ENCODE measurements at places on chromosomes 1 and 21.

- DNase-seq: no peak
Measured at GRCh38 chr21:15616864-15617574, 112.8 kb upstream of the USP25 start.

DNA sequence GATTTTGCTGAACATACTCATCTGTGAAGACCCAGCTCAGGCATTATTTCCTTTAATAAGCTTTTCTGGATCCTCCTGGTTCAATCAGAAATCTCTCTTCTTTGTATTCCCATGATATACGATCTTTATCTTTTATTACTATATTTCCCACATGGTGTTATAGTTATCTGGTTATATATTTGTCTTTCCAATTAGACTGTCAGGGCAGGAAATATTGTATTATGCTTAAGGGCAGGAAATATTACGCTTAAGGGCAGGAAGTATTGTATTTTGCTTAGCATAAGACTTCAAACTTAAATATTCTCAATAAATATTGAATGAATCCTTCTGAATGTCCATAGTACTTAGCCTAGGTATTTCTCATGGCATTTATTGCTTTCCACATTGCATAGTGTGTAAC lies 122.2 kb downstream of the COQ8A start:
- no peak for DNase-seq

DNA sequence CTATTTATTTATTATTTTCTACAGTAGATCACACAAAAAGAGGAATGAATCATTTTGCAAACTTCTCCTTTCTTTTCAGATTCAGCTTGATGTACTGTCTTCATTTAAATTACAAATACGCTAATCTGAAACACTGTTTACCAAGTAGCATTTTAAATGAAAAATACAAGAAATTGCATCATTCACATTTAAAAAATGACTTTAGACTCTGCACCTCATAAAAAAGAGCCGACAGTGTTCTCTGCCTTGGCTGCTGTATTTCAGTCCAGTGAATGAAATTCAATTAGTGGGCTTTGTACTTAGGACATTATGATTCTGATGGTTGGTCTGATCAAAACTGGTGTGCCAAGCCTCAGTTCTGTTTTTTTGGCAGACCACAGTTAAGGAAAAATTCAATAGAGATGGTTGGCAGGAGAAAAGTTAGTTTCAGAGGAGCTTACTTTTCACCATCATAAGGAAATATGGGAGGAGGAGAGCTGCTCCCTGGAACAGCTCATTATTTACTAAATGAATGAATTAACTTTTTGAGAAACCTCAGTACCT lies 222.4 kb upstream of the ESRRG start:
- no peak for DNase-seq

- no peak for DNase-seq
Measured at GRCh38 chr1:247459507-247459906, 1.6 kb upstream of the OR2B11 start.

- no peak for DNase-seq
Measured at GRCh38 chr1:58986996-58987767, 203.3 kb upstream of the JUN start.

- no peak for DNase-seq
Measured at GRCh38 chr1:46615088-46615487, 1.5 kb downstream of the MOB3C start.

GRCh38 chr1:82179131-82179530 lies 378.4 kb downstream of the ADGRL2 start:
- DNase-seq: no peak

DNA sequence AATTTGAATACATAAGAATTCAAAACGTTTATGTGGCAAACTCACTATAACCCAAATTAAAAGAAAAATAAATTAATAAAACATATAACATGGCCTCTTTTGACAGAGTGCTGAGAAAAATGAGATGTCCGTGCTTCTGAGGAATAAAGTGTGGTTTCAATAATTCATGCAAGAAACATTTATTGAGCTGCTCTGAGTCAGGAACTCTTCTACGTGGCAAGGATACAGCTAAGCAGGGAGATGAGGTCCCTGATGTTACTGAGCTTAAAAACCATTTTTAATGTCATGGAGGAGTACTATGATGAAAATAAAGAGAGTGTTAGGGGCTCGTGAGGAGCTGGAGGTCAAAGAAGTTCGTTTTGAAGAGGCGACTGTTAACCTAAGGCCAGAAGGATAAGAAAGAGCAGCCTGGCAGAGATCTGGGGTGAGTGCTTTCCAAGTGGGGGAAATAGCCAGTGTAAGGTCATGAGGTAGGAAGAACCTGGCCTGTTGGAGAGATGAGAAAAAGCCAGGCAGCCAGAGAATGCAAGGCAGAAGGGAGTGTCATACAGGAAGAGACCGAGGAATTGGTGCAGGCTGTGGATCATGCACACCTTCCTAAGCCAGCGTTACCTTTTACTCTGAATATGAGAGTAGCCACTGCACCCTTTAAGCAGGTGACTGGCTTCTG lies 182.2 kb upstream of the DUSP10 start:
- peak; percentile 13 for DNase-seq

GRCh38 chr1:35600593-35600992 lies 27.5 kb downstream of the TFAP2E start:
- no peak for DNase-seq

- DNase-seq: no peak
Measured at GRCh38 chr1:23910553-23911246, 2.5 kb downstream of the CNR2 start.

DNA sequence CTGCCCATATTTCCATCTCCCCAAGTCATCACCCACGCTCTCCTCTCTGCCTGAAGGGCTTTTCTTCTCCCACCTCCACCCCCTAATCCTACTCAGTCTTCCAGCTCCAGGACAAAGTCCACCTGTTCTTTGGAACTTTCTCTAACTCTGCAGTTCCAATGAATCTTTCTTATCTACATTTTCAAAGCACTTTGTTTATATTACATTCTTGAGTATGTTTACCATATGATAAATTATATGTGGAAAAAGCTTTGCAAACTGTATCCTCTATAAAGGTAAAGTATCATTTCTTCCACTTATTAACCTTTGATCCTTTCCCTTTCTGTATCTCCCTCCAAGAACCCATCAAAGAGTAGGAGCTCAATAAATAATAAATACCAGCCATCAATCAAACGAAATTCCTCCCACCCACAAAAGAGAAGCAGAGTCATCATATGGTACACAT lies 39.7 kb downstream of the TTC13 start:
- no peak for DNase-seq

GRCh38 chr21:27825035-27825434 lies 858.1 kb upstream of the ADAMTS5 start:
- DNase-seq: no peak

DNA sequence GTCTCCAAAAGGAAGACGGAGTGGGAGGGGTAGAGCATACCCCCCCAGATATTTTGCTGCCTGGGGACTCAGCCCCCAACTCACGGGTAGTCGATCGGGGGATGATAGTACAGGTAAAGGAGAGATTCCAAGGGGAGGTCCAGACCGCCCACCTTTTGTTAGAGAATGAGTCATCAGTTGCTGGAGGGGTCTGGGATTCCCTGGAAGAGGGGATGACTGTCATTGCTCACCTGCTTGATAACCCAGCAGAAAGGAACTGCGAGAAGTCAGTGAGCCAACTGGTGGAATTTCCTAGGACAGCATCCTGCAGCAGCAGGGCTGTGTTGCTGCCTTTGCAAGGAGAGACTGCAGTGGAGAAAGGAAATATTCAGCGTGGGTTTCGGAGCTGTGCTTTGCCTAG lies 64.4 kb downstream of the MACF1 start:
- no peak for DNase-seq

- DNase-seq: no peak
Measured at GRCh38 chr1:54743416-54744226, 20.7 kb downstream of the PARS2 start.

DNA sequence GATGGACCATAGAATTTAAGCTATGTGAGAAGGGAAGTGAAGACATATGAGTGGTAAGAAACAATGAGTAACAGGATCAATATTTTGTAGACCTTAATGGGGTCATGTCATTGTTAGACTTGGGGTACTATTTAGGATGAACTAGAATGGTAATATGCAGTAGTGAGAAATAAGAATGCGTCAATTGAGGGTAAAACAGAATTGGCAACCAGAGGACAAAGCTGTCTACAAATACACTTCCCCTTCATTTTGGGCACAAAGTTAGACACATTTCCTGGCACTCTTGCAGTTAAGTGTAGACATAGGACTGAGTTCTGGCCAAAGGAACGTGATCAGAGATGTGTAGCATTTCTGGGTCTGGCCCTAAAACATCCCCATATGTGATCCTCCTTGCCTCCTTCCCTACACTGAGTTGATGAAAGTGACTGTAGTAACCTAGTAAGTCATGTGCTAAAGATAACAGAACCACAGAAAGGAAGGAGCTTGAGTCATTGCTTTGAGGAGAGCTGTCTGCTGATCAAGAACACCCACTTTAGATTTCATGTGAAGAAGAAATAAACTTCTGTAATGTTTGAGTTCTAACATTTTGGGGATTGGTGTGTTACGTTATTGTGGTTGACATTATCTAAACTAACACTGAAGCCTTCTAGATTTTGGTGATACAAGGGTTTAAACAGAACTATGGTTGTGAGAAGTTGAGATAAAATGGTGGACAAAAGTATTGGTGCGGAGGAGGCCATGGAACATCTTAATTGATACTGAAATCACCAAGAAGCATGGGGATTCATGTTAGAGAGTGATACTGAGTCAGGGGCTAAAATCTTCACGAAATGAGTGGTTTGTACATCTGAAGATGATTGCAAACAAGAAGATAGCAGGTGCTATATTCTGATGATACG lies 41.7 kb downstream of the CD55 start:
- no peak for DNase-seq

- no peak for DNase-seq
Measured at GRCh38 chr1:23751050-23751814, 8.0 kb downstream of the ELOA start.

DNA sequence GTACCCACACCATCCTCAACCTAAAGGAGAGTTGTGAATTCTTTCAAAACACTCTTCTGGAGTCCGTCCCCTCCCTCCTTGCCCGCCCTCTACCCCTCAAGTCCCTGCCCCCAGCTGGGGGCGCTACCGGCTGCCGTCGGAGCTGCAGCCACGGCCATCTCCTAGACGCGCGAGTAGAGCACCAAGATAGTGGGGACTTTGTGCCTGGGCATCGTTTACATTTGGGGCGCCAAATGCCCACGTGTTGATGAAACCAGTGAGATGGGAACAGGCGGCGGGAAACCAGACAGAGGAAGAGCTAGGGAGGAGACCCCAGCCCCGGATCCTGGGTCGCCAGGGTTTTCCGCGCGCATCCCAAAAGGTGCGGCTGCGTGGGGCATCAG lies 638 bp upstream of the OLIG2 start:
- no peak for DNase-seq

GRCh38 chr21:37072274-37072987 lies 440 bp downstream of the PIGP start:
- peak; percentile 18 for DNase-seq
